ENCODE measurements at places on chromosomes 11 and 22. TPM values are rescaled to one million over a fixed set of nuclear protein-coding genes. Genes with fewer than 3 reads are reported as not detected.

GRCh38 chr11:119210050-119210449 is 3.9 kb downstream of the CBL start:
- H3K4me3 ChIP-seq: no peak overlapping the region
- H3K27me3 ChIP-seq: no peaks in the 10 kb centered on the region
- no peak overlapping the region for H3K27ac ChIP-seq
- peaks cover 12% of the 10 kb centered on the region for H3K4me1 ChIP-seq
- no peak for DNase-seq
- H3K36me3 ChIP-seq: no peaks in the 10 kb centered on the region

- no peaks in the 10 kb centered on the region for H3K4me1 ChIP-seq
- H3K27me3 ChIP-seq: no peaks in the 10 kb centered on the region
- no peak overlapping the region for H3K4me3 ChIP-seq
- H3K27ac ChIP-seq: no peak overlapping the region
Observed at GRCh38 chr11:70539360-70540095, 141.2 kb downstream of the CTTN start.

DNA sequence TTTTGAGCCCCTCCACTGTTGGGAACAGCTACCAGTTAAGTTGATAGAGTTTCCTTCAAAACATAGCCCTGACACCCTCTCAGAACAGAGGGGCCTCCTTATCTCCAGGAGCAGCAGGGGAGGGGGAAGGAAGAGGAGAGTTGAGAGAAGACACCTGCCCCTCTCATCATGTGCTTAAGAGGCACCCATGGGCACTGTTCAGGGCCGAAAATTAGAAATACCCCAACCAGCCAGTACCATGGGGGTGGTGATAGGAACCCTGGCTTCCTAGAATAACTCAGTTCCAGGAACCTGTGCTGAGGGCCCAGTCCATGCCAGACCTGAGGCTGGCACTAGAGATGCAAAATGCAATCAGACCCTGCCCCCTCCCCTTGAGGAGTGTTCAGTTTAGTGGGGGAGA is 9.3 kb upstream of the GDPD5 start:
- no peaks in the 10 kb centered on the region for H3K4me1 ChIP-seq
- H3K27ac ChIP-seq: no peak overlapping the region
- no peaks in the 10 kb centered on the region for H3K27me3 ChIP-seq
- peak; percentile 71 for DNase-seq

GRCh38 chr22:49724893-49725489 is 102.7 kb downstream of the BRD1 start:
- peak; percentile 56 for DNase-seq
- H3K36me3 ChIP-seq: no peaks in the 10 kb centered on the region
- H3K27ac ChIP-seq: no peak overlapping the region
- H3K4me1 ChIP-seq: no peaks in the 10 kb centered on the region

- no peaks in the 10 kb centered on the region for H3K4me1 ChIP-seq
- no peak overlapping the region for H3K27ac ChIP-seq
- DNase-seq: no peak
- no peak overlapping the region for H3K4me3 ChIP-seq
- no peaks in the 10 kb centered on the region for H3K27me3 ChIP-seq
Observed at GRCh38 chr11:96168623-96169022, 174.4 kb downstream of the MAML2 start.

- H3K27me3 ChIP-seq: no peaks in the 10 kb centered on the region
- no peaks in the 10 kb centered on the region for H3K4me1 ChIP-seq
- no peak overlapping the region for H3K27ac ChIP-seq
- no peak for DNase-seq
- H3K4me3 ChIP-seq: no peak overlapping the region
Observed at GRCh38 chr11:29782447-29782846, 234.4 kb downstream of the KCNA4 start.

GRCh38 chr11:27075192-27075591 is 34.6 kb downstream of the BBOX1 start:
- no peak for DNase-seq
- no peak overlapping the region for H3K4me3 ChIP-seq

DNA sequence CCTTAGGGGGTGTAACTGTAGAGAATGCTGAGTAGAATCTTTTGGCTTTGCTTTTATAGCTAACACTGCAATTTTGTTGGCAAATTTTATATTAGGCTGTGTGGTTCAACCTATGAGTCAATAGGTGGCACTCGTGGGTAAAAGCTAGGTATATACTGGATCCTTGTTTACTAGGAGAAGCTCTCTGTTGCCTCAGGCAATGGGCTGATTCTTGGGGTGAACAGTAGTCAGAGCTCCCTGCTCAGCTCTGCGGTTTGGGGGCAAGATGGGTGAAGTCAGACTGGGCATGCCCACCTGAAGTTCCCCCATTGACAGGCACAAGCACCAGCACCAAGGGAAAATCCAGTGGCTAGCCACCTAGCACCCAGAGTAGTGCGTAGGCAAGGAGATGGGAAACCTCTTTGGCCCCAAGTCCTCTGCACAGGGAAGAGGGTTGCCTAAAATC is 238.7 kb downstream of the FAM181B start:
- H3K4me3 ChIP-seq: no peak overlapping the region
- no peaks in the 10 kb centered on the region for H3K27me3 ChIP-seq
- no peak for DNase-seq
- H3K4me1 ChIP-seq: no peaks in the 10 kb centered on the region

DNA sequence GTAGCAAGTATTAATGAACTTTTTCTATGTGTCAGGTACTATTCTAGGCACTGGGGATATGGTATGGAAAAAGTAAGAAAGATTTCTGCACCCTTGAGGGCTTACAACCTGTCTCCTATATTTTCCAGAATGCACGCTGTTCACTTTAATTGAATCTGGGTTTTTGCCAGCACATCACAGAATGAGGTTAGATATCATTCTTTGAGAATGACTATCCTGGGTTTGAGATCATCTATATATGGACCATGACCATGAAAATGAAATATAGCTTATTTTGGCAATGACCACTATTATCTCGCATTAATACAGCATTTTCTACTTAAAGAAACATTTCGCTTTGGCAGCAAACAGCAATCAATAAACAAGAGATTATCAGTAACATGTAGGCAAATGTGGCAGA is 46.9 kb downstream of the C11orf71 start:
- no peak for DNase-seq
- no peaks in the 10 kb centered on the region for H3K36me3 ChIP-seq
- H3K27me3 ChIP-seq: no peaks in the 10 kb centered on the region
- H3K4me3 ChIP-seq: no peak overlapping the region
- H3K4me1 ChIP-seq: no peaks in the 10 kb centered on the region

DNA sequence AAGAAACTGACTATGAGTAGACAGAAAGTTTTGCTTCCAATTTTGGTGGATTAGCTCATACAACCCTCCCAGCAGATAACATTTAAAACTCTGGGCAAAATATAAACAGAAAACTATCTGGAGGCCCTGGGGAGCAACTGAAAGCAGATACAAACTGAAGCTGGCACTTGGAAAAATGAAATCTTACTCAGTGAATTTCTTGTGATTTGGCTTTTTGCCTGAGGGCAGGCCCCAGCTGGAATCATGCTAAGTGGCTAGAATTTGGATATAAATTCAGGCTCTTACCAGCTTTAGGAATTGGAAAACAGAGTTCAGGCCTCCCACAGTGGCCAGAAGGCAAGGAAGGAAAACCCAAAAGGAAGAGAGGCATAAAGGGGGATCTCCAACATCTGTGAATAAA is 85.8 kb downstream of the EFCAB6 start:
- no peak for DNase-seq
- no peak overlapping the region for H3K4me3 ChIP-seq
- H3K4me1 ChIP-seq: no peaks in the 10 kb centered on the region
- no peaks in the 10 kb centered on the region for H3K27me3 ChIP-seq
- no peaks in the 10 kb centered on the region for H3K36me3 ChIP-seq
- no peak overlapping the region for H3K27ac ChIP-seq

- no peaks in the 10 kb centered on the region for H3K4me1 ChIP-seq
- DNase-seq: no peak
- no peak overlapping the region for H3K27ac ChIP-seq
- peaks cover 16% of the 10 kb centered on the region for H3K36me3 ChIP-seq
- H3K4me3 ChIP-seq: no peak overlapping the region
- no peaks in the 10 kb centered on the region for H3K27me3 ChIP-seq
Observed at GRCh38 chr11:14819596-14819995, 72.4 kb downstream of the CYP2R1 start.

- no peak overlapping the region for H3K4me3 ChIP-seq
- H3K36me3 ChIP-seq: no peaks in the 10 kb centered on the region
- H3K27ac ChIP-seq: peak overlapping the region; percentile 75
- DNase-seq: no peak
- H3K27me3 ChIP-seq: no peaks in the 10 kb centered on the region
Observed at GRCh38 chr11:27470166-27470565, 2.4 kb downstream of the LGR4 start.

GRCh38 chr11:100970283-100971164 is 159.1 kb downstream of the PGR start:
- no peaks in the 10 kb centered on the region for H3K27me3 ChIP-seq
- H3K27ac ChIP-seq: no peak overlapping the region
- no peak overlapping the region for H3K4me3 ChIP-seq
- no peak for DNase-seq
- H3K36me3 ChIP-seq: peaks cover 18% of the 10 kb centered on the region

The APOA4 gene
- polyA plus RNA-seq: 90.5 TPM

The CCDC89 gene
- 0.17 TPM for polyA plus RNA-seq

The KCNQ1OT1 gene
- 0.05 TPM for polyA plus RNA-seq

The VPREB1 gene
- polyA plus RNA-seq: not detected
